ENCODE measurements at places on chromosomes 5 and 9. TPM values are rescaled to one million over a fixed set of nuclear protein-coding genes. Genes with fewer than 3 reads are reported as not detected.
A peak's percentile ranks its signal among the peaks of the same experiment; 100 is the strongest.

DNA sequence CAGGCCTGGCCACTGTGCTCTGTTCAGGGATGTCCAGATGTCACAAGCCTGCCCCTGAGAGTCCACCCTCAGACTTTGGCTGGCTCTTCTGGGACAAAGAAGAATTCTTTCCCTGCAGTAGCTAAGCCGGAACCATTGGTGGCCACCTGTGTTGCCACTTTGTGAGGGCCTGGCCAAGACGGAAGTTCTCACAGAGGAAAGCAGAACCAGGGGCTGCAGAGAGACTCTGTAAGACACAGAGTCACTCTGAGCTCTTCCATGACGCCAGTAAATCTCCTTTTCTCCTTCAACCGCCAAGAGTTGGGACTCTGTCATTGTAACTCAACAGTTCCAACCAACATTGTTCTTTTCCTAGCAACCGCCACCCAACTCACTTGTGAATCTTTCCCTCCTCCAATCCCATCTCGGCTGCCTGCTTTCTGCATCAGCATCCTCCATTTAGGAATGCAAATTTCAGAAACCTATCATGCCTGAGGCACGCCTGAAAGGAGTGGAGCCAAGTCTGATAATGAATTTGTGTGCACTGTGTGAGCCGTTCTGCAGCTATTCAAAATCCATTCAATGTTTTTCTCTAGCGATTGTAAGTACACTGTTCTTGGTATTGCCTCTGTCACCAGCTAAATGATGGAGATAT is 37.8 kb upstream of the ATP6V1G1 start:
- no peak overlapping the region for H3K27ac ChIP-seq
- no peaks in the 10 kb centered on the region for H3K4me1 ChIP-seq
- DNase-seq = no peak

- no peak for DNase-seq
- peaks cover 4% of the 10 kb centered on the region for H3K36me3 ChIP-seq
- H3K27ac ChIP-seq = no peak overlapping the region
- H3K4me3 ChIP-seq = no peak overlapping the region
- no peaks in the 10 kb centered on the region for H3K4me1 ChIP-seq
- H3K27me3 ChIP-seq = no peaks in the 10 kb centered on the region
Observed at GRCh38 chr5:157799578-157799977, 56.1 kb downstream of the LSM11 start.

Gene FAM163B
- 0.54 TPM for total RNA-seq

Gene PCDHGA9
- total RNA-seq = 7.6 TPM

Gene ASPN
- total RNA-seq = 1.5 TPM

Gene RBM18
- total RNA-seq = 18.5 TPM

Gene RNF208
- 7.0 TPM for total RNA-seq

DNA sequence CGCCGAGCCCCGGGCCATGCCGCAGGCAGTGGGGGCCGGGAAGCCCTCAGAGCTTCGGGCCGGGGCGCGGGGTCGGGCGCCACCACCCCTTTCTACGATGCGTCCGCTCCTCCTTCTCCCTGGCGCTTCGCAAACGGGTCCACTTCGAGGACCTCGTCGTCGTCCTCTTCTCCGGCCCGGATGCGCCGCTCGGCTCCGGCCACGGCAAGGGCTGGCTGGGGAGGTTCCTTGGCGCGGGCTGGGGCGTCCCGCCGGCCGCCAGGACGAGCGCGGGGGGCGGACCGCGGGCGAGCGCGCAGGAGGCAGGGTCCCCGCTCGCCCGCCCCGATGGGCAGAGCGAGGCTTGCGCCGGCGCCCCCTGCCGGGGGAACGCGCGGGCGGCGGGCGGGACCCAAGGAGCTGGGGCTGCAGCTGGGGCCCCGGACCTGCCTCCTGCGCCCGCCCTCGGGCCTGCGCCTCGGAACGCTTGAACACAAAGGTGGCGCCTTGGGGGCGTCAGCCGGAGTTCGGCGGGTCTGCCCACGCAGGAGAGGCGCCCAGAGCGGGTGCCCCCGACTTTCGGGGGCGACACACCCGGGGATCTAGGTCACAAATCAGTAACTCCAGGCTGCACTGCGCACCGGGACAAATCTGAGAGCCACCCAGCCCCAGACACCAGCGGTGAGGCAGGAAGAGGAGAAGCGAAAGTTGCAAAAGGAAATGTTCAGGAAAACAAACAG is at the start of gene ROR2:
TSS of gene ROR2 (minus strand) at position 283 of the 719 bp plus-strand sequence.
- no peak within 1 kb of the TSS for H3K27ac ChIP-seq
- peak within 1 kb of the TSS; percentile 39 for H3K4me3 ChIP-seq
- peaks cover 2% of the 10 kb centered on the region for H3K4me1 ChIP-seq
- peak; percentile 89 for DNase-seq
- H3K36me3 ChIP-seq = no peaks in the 10 kb centered on the region
- H3K27me3 ChIP-seq = no peaks in the 10 kb centered on the region

Gene ZFP2
- 2.7 TPM for total RNA-seq

Gene PCDHGB3
- 4.4 TPM for total RNA-seq

DNA sequence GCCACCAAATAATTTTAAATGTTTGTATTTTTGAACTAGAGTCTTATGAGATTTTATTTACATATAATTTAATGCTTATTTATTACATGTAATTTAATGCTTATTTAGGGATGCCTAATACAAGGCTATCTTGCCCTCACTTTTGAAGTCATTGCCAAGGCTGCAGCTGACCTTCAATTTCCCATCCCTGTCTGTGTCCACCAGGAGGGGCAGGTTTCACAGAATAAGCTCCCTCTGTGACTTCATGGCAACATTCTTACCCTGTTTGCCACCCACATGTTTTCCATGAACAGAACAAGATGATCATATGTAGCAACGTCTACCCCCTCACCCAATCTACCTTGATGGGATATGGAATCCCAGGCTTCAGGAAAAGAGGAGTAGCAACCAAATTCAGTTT is 27.0 kb downstream of the C5 start:
- no peak for DNase-seq
- no peaks in the 10 kb centered on the region for H3K27me3 ChIP-seq
- no peak overlapping the region for H3K27ac ChIP-seq
- H3K4me1 ChIP-seq = no peaks in the 10 kb centered on the region
- no peaks in the 10 kb centered on the region for H3K36me3 ChIP-seq

Gene EGFLAM
- total RNA-seq = 5.1 TPM

Gene PTPRD
- total RNA-seq = 78.9 TPM

GRCh38 chr5:91379246-91379913 is 3.7 kb downstream of the ARRDC3 start:
- peaks cover 7% of the 10 kb centered on the region for H3K36me3 ChIP-seq
- H3K4me3 ChIP-seq = peak overlapping the region; percentile 98
- no peaks in the 10 kb centered on the region for H3K27me3 ChIP-seq
- DNase-seq = no peak

Gene BAAT
- total RNA-seq = 0.09 TPM

GRCh38 chr9:93475108-93475507 is 21.7 kb upstream of the FAM120AOS start:
- H3K4me1 ChIP-seq = no peaks in the 10 kb centered on the region
- no peak overlapping the region for H3K4me3 ChIP-seq
- no peak overlapping the region for H3K27ac ChIP-seq
- H3K36me3 ChIP-seq = no peaks in the 10 kb centered on the region
- no peak for DNase-seq

- peaks cover 18% of the 10 kb centered on the region for H3K4me1 ChIP-seq
- no peak overlapping the region for H3K4me3 ChIP-seq
- no peaks in the 10 kb centered on the region for H3K36me3 ChIP-seq
- H3K27ac ChIP-seq = no peak overlapping the region
Observed at GRCh38 chr9:136053757-136054142, 41.3 kb downstream of the NACC2 start.

GRCh38 chr9:93869088-93869487 is 86.1 kb downstream of the BARX1 start:
- no peaks in the 10 kb centered on the region for H3K36me3 ChIP-seq
- no peak overlapping the region for H3K27ac ChIP-seq
- no peak for DNase-seq
- H3K4me1 ChIP-seq = no peaks in the 10 kb centered on the region
- no peaks in the 10 kb centered on the region for H3K27me3 ChIP-seq

Gene FAM153A
- 13.4 TPM for total RNA-seq

Gene CRHBP
- total RNA-seq = 8.6 TPM

DNA sequence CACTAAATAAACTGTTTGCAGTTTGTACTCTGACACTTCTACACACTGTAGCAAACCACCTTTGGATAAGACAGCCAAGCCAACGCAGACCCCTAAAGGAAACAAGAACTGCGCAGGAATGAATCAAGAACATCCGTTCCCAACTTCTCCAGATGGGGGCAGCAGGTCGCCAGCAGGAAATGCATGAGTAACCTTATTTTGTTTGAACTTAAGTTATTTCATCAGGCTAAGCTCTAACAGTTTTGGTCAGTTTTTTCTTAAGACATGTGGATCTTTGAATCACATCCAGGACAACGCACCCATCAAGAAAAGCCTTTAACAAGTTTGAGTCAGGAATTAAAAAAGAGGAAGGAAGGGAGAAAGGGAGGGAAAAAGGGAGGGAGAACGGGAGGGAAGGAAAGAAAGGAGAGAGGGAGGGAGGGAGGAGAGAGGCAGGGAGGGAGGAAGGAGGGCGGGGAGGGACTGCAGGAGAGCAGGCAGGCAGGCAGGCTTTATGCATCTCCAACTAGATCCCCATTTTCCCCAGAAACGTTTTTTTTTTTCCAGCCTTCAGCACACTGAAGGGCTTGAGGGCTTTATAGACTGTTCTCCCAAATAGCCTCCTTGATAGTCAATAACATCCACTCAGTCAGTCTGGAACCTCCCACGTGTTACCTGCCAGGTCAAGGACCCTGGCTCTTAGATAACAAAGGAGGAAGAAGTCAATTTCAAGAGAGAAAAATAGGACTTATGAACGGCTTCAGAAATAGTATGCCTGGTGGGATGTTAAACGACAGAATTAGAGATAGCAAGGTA is 22.2 kb downstream of the BHMT start:
- DNase-seq = peak; percentile 93
- H3K27ac ChIP-seq = peak overlapping the region; percentile 20
- H3K4me1 ChIP-seq = no peaks in the 10 kb centered on the region
- H3K27me3 ChIP-seq = peaks cover 2% of the 10 kb centered on the region

Gene LCN12
- total RNA-seq = 42.9 TPM

DNA sequence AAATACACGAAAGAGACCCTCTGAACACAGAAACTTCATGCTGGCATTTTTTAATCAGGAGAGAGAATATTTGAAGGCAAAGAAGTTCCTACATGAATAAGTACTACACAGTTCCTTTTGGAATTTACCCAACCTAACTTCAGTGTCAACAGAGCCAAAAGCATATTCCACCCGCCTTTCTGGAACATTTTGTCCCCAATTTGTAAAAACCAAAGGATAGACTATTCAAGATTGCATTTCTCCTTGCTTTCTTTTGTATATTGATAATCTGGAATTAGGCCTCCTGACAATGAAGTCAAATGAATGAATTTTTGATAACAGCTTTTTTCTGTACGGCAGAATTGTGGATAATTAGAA is 39.4 kb upstream of the TRAF1 start:
- no peaks in the 10 kb centered on the region for H3K27me3 ChIP-seq
- no peaks in the 10 kb centered on the region for H3K36me3 ChIP-seq
- no peak overlapping the region for H3K27ac ChIP-seq

DNA sequence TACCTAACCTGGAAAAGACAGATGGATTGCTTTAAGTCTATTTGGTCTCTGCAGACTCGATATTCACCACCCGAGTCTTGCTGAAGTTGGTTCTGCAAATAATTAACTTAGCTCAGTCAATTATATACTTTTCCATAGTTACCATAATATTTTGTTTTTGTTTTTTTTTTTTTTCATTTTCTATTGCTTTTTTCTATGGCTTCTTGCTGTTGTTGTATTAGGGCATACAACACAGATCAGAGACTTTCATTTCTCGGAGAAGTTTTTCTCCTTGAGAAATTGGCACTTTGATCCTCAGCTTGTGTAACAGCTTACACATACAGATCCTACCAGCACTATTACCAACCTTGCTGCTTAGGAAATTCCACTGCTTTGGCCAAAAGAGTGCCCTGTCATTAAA is 88.0 kb downstream of the GPR21 start:
- DNase-seq = no peak
- no peaks in the 10 kb centered on the region for H3K36me3 ChIP-seq

DNA sequence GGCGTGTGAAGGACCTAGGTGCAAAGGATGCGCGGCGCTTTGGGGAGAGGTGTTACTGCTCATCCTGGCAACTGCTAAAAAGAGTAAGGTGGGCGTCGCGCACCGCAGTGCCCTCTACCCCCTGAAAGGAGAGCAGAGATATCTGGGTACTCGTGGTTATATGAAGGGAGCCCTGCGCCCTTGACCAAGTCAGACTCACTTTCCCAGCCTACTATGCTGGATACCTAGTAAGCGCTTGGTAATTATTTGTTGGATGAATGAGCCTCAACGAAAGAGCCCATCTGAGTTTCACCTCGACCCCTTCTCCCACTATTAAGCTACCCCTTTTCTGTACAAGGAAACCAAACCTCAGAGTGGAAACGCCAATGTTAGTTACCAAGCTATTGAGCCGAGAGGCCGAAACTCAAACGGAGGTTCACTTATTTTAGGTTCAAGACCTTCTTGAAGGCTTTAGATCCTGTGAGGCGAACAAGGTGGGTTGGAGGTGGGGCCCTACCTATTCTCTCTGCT is 8.0 kb downstream of the LHX6 start:
- peaks cover 82% of the 10 kb centered on the region for H3K27me3 ChIP-seq
- peaks cover 3% of the 10 kb centered on the region for H3K4me1 ChIP-seq
- H3K4me3 ChIP-seq = no peak overlapping the region
- H3K27ac ChIP-seq = no peak overlapping the region
- no peak for DNase-seq
- H3K36me3 ChIP-seq = no peaks in the 10 kb centered on the region

Gene SLC34A1
- 0.91 TPM for total RNA-seq

Gene TAS2R1
- not detected for total RNA-seq

DNA sequence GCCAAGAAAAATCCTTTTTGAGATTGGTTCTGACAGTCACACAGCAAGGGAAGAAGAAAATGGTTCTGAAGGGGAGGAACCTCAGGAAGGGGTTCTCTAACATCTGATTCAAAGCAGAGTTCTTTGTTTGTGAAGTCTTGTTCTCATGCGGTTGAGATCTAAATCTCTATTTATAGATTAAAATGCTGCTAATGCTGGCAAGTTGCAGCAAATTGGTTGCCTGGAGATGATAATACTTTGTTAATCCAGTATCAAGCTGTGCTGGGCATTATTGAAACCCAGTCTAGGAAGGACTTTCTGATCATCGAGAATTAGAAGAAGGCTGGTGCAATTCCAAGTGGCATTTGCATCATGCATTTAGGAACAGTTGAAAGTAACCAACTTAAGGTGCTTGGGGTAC is 34.0 kb upstream of the SLC28A3 start:
- no peak for DNase-seq
- no peak overlapping the region for H3K27ac ChIP-seq
- H3K4me1 ChIP-seq = no peaks in the 10 kb centered on the region

DNA sequence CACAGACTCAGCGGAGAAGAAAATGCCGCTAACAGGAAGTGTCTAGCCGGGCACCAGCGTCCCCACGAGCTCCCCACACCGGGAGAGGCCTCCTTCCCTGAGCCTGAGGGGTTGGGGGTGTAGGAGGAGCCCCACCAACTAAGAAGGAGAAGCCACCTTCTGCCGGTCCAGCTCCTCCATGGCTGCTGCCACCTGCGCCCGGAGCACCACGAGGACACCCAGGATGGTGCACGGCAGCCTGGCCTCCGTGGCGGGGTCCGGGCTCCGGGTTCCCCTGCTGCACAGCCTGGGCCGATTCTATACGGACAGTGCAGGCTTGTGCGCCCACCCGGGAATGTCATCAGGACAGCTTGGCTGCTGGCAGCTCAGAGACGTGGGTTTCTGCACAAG is 297 bp downstream of the LCN8 start:
- no peaks in the 10 kb centered on the region for H3K27me3 ChIP-seq
- H3K4me1 ChIP-seq = no peaks in the 10 kb centered on the region
- no peak overlapping the region for H3K4me3 ChIP-seq

Gene REEP5
- total RNA-seq = 132 TPM

- no peak for DNase-seq
- H3K36me3 ChIP-seq = no peaks in the 10 kb centered on the region
- no peak overlapping the region for H3K4me3 ChIP-seq
- H3K4me1 ChIP-seq = no peaks in the 10 kb centered on the region
- no peaks in the 10 kb centered on the region for H3K27me3 ChIP-seq
- H3K27ac ChIP-seq = no peak overlapping the region
Observed at GRCh38 chr9:1659363-1659690, 355.8 kb upstream of the SMARCA2 start.
